Myocyte (in vitro differentiated cells): ENCODE measurements at places on chromosomes 3 and 15.

DNA sequence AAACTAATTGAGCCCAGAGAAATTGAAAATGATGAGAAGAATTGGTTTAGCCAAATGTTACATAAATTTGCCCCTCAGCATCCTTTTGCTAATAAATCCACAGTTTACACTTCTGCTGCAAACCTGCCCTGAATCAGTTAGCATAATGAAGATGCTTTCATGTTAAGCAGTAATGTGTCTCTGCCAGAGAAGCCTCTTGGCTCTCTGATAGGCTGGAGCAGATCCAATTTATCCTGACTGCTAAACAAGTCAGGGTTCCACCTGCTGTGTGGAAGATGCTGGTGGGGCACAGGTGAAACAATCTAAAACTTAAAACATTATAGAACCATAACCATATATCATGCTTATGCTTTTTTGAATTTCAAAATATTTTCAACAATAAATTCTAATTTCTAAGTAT lies 946.8 kb downstream of the OTOL1 start:
- no peak for DNase-seq

DNA sequence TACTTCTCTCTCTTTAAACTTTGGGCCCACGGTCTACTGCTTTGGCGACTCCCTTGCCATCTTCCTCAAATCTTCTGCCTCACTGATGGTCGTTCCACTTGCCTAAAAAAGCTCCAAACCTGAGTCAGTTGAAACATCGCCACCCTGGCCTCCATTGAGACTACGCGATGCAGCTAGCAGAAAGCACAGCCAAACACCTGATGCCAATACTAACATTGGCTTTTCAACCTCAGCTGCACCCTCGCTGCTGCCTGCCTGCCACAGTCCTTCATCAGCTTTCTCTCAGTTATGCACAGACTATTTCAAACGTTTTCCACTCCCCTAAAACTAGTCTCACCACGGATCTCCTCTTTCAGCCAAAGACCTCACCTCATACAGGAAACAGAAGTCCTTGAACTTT lies 214.2 kb upstream of the TMCO5A start:
- no peak for DNase-seq

DNA sequence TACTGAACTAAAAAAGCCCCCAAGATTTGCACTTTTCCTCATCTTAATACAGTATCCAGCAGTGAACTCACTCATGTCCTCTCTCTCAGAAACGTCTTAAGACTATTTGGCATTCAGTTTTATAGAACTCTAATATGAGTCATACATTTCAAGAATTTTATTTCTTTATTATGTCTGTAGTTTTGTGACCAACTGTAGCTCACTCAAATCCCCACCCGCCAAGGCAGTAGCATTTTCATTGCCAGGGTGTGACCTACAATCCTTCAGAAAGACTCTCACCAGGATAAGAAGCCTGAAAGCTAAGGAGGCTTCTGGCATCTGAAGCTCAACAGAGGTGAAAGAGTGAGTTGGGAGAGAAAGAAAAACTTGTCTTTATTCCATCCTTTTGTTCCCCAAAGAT lies 537.1 kb downstream of the RSL24D1 start:
- DNase-seq, result no peak

GRCh38 chr15:34608517-34608916 lies 25.1 kb upstream of the GOLGA8B start:
- DNase-seq, result no peak

- peak; percentile 54 for DNase-seq
These were observed 20.3 kb downstream of the STARD9 start for GRCh38 chr15:42595626-42596240.

DNA sequence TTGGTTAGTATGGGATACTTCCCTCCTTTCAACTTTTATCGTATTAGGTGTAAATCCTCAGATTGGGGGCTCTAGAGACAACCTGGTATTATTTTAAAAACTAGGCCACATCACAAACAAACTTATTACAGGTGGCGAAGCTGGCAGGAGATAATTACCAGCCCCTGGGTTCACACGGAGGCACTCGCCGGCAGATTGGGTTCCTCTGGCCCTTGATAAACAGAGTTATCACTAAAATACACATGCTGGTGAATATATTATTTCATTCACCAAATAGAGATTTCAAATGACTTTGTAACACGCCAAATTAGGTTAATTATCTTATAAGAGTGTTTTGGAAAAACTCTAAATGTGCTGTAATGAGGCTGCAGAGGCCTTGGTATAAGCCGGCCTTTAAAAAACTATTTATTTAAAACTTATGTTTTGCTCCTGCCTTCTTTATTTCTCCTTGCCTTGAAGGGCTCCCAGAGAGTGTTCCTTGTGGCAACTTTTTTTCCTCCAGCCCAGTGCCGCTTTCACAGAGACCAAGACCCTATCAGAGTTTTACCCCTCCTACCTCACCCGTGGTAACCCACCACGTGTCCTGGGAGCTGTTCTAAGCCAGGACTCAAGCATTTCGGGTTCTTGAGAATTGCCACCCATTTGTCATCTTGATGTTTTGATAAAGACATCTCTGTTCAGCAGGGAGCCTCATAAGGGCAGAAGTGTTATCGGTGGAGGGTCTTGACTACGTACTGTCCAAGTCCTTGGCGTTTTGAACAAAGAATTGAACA lies 468.6 kb upstream of the CFAP20DC start:
- no peak for DNase-seq

- no peak for DNase-seq
These were observed 130.5 kb downstream of the FOXB1 start for GRCh38 chr15:60134609-60135008.

DNA sequence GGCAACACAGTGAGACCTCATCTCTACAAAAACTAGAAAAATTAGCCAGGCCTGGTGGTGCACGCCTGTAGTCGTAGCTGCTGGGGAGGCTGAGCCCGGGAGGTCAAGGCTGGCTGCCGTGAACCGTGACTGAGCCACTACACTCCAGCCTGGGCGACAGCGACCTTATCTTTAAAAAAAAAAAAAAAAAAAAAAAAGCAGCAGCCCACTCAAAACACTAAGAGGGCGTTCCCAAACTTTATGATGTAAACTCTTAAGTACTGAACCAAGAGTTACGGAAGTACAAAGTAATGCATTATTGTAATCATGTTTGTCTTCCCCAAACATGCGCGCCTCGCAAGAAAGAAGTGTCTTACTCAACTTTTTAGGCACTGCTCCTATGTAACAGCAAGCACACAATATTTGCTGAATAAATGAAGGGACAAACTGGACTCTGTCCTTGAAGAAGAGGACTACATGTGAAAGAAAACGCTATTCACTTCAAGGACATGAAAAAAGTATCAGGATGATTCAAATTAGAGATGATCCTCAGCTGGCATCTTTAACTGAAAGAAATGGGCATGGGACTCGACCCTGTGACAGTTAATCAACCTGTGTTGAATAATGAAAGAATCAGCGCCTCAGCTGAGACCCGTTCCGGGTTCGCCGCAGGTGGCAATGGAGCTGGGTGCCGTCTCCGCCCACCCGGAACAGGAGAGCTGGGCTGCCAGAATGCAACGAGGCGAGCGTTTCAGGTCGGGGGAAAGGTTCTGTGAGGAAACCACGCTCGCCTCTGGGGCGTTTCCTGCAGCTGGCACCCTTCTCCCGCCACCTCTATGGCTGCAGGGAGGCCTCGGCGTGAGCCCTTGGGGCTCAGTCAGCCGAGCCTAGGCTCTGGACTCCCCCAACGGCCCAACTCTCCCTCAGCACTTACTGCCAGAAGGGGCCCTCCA lies 718 bp downstream of the SPG11 start:
- DNase-seq, result peak; percentile 43

GRCh38 chr3:123021388-123021787 lies 6.2 kb downstream of the SEMA5B start:
- no peak for DNase-seq

DNA sequence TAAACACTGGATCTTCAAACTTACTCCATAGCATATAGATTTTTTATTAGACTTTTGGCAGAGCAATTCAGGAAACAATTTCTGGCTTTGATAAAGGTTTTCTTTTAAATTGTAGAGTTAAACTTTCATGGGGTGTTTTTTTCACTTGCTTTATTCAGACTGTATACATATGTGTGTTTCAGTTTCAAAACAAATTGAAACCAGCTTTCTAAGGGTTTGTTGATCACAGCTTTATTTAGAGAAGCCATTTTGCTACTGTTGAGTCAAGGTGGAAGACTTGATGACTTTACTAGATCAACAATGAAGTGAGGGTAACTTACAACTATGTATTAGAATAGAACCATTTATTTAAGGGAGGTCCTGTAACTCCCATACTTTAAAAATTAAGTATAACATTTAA lies 6.2 kb downstream of the UBE2E1 start:
- DNase-seq, result no peak

DNA sequence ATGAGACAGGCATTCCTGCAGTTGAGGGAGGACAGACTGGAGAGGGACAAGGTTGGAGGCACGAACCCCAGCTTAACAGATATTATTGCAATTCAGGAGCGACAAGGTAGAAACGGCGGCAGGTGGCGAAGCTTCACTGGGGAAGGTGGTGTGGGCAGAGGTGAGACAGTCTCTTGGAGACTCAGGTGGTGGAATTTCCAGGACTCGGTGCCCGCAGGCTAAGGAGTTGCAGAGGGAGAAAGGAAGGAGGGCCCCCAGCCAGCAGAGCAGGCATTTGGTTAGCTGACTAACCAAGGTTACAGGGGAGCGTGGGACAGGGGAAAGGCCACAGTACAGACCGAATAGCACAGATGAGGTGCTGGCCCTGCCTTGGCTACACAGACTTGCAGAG lies 3.0 kb downstream of the FAM174B start:
- no peak for DNase-seq

GRCh38 chr3:24493746-24494617 lies 668 bp downstream of the THRB start:
- DNase-seq, result peak; percentile 80

- DNase-seq, result no peak
These were observed 6.0 kb upstream of the AMOTL2 start for GRCh38 chr3:134380249-134380648.

- peak; percentile 99 for DNase-seq
These were observed 148.3 kb upstream of the NPHP3 start for GRCh38 chr3:132870541-132870940.

- no peak for DNase-seq
These were observed 59.8 kb upstream of the ACKR4 start for GRCh38 chr3:132537297-132537696.

GRCh38 chr3:39350714-39351113 lies 21.2 kb downstream of the CCR8 start:
- DNase-seq, result no peak

DNA sequence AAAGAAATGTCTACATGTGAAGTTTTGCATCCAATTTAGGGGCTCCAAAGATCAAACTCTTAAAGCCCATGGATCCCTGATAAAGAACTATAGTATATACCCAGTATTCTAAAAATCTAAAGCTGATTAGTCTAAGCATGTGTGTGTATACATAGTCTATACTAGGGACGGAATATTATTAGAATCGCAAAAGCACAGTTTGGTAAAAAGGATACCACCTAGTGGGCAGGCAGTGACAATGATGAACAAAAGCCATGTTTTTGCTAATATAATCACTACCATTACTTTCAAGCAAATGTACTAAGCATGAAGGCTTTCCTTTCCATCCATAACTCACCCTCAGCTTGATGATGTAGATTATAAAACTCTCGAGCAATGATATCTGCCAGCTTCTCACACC lies 16.5 kb downstream of the POLQ start:
- peak; percentile 21 for DNase-seq

DNA sequence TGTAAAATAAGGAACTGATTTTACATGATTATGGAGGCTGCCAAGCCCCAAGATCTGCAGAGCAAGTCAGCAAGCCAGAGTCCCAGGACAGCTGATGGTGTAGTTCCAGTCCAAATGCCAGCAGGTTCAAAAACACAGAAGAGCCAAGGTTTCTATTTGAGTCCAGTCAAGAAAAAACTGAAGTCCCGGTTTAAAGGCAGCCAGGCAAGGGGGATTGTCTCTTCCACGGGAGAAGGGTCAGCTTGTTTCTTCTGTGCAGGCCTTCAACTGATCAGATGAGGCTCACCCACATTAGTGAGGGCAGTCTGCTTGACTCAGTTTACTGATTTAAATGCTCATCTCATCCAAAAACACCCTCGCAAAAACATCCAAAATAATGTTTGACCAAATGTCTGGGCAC lies 246.2 kb downstream of the PLCL2 start:
- DNase-seq, result no peak

DNA sequence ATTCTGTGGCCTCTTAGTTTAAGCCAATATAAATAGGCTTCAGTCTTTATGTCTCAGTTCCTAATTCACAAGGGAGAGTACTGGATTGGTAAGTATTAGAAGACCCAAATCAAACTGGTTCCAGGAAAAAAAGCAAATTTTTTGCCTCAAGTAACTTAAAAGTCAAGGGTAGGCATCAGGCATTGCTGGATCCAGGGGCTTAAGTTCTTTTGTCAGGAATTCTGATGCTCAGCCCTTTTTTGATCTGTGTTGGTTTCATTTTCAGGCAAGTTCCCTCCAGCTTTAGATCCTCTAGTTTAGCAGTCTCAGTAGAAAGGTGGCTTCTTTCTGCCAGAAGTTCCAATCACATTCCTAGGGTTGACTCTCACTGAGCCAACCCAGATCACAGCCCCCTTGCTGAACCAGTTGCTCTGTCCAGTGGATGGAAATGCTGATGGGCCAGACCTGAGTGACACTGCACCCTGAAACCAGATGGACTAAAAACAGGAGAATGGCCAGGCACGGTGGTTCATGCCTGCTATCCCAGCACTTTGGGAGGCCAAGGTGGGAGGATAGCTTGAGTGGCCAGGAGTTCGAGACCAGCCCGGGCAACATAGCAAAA lies 253.5 kb downstream of the SHQ1 start:
- no peak for DNase-seq

GRCh38 chr3:61349717-61350116 lies 98.5 kb upstream of the FHIT start:
- DNase-seq, result no peak

DNA sequence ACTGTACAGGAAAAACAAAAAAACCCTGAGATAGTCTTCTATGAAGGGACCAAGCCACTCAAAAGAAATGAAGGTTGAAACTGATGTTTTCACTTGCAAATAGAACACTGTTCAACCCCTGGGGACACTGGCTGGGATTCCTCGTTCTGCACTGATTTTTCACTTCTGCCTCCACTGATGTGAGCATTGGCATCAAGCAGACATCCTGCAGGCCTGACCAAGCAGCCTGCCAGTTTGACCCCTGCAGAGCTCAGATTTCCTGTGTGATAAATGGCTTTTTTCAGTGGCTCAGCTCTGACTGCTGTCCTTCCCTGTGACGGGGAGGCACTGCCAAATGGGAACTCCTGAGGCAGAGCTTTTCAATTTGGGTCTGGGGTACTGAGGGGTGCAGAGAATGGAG lies 50.0 kb downstream of the RASGRP1 start:
- no peak for DNase-seq

GRCh38 chr3:126485176-126485897 lies 9.6 kb upstream of the ZXDC start:
- DNase-seq, result no peak
